ENCODE measurements at places on chromosomes 13 and 19.

DNA sequence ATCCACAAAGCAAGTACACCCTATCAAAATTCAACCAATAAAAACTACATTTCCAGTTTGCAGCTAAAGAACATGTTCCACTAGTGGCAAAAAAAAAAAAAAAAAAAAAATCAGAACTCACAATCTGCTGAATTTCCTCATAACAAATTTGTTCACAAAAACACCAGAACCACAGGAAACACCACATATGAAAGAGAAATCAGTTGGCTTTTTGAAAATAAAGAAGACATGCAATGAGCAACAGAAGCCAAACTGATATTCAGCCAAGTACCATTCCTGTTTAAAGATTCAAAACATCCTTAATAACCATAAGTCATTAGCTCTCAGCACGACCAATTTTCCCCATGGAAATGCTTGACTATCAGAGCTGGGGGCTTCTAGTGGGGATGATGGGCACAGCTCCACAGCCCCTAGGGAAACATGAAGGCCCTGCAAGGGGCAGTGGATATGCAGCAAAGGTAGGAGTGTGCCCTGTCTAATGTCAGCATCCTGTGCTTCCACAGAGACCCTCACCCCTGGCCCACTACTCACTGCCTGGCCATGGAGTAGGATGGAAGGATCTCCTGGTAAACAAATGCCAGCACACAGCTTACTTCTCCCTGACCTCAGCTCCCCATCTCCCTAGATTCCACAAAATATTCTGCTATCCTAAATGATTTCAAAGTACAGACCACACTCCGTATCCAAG is 74.0 kb upstream of the DOCK9 start:
- peak; percentile 74 for DNase-seq

DNA sequence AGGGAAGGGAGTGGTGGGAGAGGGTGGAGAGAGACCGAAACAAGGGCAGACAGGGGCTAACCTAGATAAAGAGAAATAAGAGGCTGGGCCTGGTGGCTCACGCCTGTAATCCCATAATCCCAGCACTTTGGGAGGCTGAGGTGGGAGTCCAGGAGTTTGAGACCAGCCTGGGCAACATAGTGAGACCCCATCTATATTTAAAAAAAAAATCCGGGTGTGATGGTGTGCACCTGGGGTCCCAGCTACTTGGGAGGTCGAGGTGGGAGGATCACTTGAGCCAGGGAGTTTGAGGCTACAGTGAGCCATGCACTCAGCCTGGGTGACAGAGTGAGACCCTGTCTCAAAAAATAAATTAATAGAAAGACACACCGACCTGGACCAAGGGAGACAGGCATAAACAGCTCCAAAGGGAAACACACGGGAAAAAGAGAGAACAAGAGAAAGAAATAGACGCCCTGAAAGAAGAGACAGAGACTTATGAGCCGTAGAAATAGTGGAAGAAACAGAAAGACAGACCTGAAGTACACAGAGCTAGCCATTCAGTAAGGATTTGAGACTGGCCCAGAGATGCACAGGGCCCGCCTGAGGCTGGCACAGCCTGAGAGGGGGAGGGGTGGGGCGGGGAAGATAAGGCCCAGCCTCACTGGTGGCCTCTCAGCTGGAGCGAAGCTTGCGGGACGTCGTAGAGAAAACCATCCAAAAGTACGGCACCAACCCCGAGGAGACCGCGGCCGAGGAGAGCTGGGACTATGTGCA is 2.2 kb downstream of the CD37 start:
- DNase-seq, result no peak

- DNase-seq, result no peak
Measured at GRCh38 chr19:38718747-38719543, 25.3 kb downstream of the CAPN12 start.

DNA sequence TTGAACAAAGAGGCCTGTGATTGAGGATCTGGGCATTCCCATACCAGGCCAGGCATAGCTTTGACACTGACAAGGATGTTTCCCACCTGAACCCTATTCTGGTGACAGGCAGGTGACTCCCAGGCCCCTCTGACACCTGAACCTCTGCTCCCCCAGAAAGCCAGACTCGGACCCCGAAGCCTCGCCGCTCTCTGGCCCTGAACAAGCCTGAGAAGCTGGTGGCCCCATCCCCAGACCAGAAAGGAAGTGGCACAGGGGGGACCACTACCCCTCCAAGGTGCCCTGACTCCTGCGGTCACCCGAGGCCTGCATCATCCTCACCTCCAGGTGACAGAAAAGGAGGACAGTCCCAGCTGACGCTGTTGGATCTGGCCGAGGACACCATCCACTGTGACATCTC is 14.7 kb downstream of the SIX5 start:
- no peak for DNase-seq
